Amygdala (tissue), 56 donors: ENCODE measurements at places on chromosomes 16 and 17.
A peak's percentile ranks its signal among the peaks of the same experiment; 100 is the strongest.

GRCh38 chr17:80742091-80742490 lies 197.5 kb downstream of the RPTOR start:
- no peak for DNase-seq

GRCh38 chr16:85956426-85956825 lies 57.5 kb downstream of the IRF8 start:
- no peak for DNase-seq

DNA sequence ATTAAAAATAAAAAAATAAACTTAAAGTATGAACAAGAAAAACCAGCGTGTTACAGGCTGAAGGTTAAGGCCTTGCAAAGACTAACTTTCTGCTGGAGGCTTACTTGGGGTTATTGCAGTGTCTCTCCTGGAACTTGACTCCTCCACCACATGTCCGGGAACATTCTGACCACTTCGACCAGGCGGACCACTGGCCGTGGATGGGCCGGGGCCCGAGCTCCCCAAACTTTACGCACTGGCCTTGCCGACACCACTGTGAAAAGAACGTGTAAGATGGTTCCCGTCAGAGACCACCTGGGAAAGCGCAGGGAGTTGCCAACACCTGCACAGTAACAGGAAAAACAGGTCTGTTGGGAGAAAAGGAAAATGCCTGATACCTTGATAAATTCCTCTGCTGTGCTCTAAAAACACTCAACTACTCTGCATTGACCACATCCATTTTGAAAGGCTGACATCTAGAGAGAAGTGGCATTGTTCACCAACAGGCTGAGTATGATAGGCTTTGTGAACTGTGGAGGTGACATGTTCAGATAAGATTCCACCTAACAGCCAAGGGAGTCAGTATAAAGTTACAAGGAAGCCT lies 99.1 kb downstream of the ADAMTS18 start:
- DNase-seq, result no peak

DNA sequence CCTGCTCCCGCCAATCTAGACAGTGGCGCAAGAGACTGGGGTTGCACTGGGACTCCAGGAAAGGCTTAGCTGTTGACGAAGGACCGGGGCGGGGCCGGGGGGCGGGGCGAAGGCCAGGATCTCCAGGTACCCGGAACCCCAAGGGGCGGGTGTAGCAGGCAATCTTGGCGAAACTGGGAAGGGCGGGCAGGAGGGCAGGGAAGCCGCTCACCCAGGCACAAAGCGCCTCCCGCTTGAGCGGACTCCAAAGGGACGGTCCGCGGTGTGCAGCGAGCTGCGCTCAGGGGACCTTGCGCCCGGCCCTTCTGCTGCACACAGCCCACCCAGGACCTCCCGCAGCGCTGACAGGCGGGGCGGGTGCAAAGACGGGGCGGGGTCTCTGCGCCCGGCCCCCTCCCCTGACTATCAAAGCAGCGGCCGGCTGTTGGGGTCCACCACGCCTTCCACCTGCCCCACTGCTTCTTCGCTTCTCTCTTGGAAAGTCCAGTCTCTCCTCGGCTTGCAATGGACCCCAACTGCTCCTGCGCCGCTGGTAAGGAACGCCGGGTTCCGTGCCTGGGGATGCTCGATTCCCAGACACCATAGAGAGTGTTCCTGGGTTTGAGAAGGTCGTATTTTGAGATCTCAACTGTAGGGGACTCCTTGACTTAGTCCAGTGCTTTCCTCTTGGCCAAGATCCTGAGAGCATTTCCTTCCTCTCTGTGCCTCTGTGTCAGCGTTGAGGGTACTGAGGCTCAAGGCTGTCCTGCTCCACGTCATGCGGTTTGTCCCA lies at the start of gene MT1F:
Gene MT1F (plus strand): TSS at position 405 of the 772 bp plus-strand sequence. CDS start 100 bp downstream, at position 505.
- no peak for DNase-seq

GRCh38 chr16:31569360-31569717 lies 41.6 kb downstream of the AHSP start:
- DNase-seq, result no peak

DNA sequence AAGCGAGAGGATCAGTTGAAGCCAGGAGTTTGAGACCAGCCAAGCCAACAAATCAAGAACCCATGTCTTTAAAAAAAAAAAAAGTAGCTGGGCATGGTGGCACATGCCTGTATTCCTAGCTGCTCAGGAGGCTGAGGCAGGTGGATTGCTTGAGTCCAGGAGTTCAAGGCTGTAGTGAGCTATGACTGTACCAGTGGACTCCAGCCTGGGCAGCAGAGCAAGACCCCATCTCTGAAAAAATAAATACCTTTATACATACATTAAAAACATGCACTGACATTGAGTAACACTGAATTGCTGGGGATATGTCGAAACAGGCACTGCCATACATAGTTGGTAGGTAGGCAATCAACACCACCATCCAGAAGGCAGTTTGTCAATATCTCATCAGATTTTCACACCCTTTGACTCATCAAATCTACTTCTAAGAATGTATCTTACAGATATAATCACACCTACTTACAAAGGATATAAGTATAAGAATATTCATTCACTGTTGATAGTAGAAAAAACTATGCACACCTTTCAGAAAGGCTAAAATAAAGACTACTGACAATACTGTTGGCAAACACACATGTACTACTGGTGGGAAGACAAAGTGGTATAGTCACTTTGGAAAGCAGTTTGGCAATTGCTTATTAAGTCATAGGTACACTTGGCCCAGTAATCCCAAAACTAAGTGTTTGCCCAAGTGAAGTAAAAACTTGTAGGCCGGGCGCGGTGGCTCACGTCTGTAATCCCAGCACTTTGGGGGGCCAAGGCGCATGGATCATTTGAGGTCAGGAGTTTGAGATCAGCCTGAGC lies 6.4 kb upstream of the CEP20 start:
- no peak for DNase-seq

- DNase-seq, result no peak
These were observed 40.1 kb upstream of the JPH3 start for GRCh38 chr16:87562201-87562600.

- no peak for DNase-seq
These were observed 9.3 kb upstream of the ZC3H18 start for GRCh38 chr16:88560714-88561484.

- no peak for DNase-seq
These were observed 47.8 kb upstream of the BCO1 start for GRCh38 chr16:81190667-81191066.

- DNase-seq, result no peak
These were observed 49.0 kb upstream of the ZNF750 start for GRCh38 chr17:82888583-82889495.

GRCh38 chr17:83161298-83162034 lies 82.1 kb downstream of the METRNL start:
- DNase-seq, result no peak

- no peak for DNase-seq
These were observed 165.1 kb downstream of the CHD9 start for GRCh38 chr16:53219795-53220454.

- no peak for DNase-seq
These were observed 8.7 kb downstream of the ABI3 start for GRCh38 chr17:49218941-49219913.

DNA sequence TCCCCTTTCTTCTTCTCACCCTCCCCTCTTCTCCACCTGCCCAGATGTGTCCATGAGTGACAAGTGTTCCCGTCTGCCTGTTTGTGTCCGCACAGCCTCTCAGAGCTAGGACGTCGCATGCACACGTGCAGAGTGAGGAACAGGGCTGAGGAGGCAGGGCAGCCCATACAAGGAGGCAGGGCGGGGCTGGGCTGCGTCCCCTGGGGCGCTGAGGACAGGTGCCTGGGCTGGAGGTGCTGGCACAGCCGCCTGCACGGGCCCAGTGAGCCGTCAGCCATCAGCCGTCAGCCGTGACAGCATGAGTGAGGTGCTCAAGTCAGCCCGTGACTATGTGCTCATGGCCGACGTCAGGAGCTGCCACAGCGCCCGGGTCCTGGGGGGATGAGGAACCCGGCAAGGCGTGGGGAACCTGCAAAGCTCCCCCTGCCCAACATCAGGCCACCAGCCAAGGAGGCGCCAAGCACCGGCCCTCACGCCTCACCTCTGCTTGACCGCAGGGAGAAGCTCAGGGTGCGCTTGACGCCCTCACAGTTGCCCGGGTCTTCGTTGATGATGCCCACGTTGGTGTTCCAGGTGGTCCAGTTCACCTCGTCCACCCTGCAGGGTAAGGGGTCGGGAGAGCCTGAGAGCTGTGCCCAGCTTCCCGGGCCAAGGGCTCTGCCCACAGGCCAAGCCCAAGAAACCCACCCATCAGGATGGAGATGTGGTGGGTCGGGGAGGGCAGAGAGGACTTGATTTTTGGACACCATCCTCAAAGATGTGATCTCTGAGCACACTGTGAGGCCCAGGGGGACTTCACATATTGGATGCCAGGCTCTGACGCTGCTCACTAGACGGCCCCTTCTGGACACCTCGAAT lies 13.7 kb upstream of the TRPV3 start:
- no peak for DNase-seq

GRCh38 chr17:45411348-45412105 lies 21.1 kb downstream of the ARHGAP27 start:
- DNase-seq, result no peak

- peak; percentile 14 for DNase-seq
These were observed 40.1 kb downstream of the NOS2 start for GRCh38 chr17:27760069-27760885.

- no peak for DNase-seq
These were observed 6.6 kb downstream of the PALB2 start for GRCh38 chr16:23634461-23635036.

- DNase-seq, result no peak
These were observed 38.2 kb downstream of the PLCG2 start for GRCh38 chr16:81817296-81817695.

- no peak for DNase-seq
These were observed 787 bp downstream of the CDH11 start for GRCh38 chr16:65120831-65121721.

- DNase-seq, result no peak
These were observed 10.3 kb downstream of the HIC1 start for GRCh38 chr17:2064980-2065785.

GRCh38 chr16:30875871-30876801 lies 17.7 kb downstream of the BCL7C start:
- no peak for DNase-seq

DNA sequence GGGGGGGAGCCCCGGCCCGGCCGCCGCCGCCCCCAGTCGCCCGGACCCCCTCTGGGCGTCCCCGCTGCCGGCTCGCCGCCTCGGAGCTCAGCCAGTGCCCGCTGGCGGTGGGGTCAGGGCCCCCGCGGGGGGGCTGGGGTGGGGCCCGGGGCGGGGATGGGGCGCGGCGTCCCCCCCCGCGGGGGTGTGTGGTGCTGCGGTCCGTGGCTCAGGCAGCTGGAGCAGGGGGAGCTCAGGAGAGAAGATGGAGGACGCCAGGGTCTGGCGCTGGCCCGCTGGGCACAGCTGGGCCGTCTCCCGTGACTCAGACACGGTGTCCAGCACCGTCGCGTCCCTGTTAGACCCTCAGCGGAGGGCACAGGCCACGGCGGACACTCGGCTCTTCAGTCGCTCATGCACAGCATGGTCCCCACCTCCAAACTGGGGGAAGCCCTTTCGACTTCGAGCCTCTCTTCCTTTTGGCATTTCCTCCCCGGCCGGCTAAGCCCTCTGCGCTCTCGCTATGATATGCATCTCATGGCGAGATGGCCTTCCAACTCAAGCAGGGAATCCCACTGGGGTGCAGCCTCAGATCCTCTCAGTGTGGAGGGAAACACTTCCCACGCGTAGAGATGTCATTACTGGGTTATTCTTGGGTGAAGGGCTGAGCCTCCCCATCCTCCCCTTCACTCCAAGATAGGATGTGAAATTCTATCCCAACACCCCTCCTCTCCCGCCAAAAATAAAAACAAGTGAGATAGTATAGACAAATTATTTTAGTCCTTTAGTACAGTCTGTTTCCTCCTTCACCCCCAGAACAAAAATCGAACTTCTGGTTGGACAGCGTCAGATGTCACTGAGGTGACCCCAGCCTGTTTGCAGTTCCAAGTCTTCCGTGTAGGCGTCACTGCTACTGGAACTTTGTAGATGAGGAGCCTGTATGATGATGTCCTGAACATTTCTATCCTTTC lies 522 bp upstream of the VEZF1 start:
- peak; percentile 86 for DNase-seq

DNA sequence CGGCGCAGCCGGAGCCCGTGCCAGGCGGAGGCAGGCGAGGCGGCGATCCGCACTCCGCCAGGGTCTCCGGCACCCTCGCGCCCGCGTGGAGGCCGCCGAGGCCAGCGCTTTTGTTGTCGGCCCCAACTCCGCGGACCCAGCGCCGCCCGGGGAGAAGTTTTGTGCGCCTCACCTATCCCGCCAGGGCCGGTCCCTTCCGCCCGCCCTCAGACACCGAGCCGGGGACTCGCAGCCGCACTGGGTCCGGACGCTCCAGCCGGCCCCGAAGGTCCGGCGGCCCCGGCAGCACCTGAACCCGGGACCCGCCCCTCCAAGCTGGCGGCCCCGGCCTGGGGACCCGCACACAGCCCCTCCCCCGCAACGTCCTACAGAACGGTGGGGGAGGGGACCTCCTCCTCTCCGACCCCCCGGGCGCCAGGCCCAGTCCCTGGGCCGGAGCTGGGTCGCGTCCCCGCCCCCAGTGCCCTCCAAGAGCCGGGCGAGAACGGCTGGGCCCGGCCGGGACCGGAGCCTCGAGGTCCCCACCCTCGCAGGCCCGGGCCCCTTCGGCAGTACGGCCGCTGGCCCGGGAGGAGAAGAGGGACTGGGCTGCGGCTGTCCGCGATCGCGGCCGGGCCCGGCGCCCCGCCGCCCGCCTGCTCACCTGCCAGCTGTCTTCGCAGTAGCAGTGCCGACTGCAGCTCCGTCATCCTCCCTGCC lies 698 bp downstream of the UBE2G1 start:
- no peak for DNase-seq

- DNase-seq, result no peak
These were observed 72.9 kb downstream of the CYTH1 start for GRCh38 chr17:78709119-78709681.

DNA sequence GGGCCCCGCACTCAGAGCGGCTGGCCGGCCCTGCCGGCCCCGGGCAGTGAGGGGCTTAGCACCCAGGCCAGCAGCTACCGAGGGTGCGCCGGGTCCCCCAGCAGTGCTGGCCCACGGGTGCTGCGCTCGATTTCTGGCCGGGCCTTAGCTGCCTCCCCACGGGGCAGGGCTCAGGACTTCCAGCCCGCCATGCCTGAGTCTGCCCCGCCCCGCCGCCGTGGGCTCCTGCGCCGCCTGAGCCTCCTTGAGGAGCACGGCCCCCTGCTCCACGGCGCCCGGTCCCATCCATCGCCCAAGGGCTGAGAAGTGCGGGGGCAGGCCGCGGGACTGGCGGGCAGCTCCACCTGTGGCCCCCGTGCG lies 67.9 kb upstream of the AMZ2 start:
- DNase-seq, result no peak

GRCh38 chr17:39739885-39740356 lies 2.2 kb downstream of the GRB7 start:
- DNase-seq, result no peak
